ENCODE measurements at places on chromosomes 12 and 14.

GRCh38 chr12:57571926-57572762 lies 18.8 kb upstream of the PIP4K2C start:
- no peak overlapping the region for H3K4me3 ChIP-seq
- no peak for DNase-seq
- H3K27ac ChIP-seq = no peak overlapping the region

DNA sequence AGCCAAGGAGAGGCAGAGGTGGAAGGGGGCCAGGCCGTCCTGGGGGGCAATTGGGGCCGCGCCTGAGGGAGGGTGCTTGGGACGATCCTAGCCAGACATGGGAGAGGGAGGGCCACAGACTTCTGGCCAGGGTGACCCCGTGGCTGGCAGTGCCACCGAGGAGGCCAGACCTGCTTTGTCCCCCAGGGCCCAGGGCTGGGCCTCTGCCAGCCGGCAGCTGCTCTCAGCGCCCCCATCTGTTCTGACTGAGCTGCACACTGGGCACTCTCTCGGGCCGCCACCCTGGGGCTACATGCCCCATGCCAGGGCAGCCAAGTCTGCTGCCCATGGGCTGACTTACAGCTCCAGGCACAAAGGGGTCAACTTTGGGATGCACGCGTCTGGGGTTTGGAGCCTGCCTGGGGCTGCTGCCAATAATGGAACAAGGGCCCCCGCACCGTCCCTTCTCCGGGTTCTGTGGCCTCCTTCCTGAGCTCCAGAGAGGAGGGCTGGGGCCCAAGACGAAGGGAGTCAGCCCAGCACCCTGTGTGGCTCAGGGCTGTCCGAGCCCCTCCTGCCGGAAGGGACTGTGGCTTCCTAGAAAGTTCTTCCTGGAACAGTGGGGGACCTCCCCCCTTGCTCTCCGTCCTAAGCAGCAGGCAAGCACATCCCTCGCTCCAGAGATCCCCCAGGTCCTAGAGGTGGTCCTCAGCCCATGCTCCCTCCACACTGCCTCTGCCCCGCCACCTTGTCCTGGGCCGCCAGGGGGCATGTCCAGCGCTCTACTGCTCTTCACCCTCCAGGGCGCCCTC lies 1.1 kb downstream of the ADSS1 start:
- H3K4me3 ChIP-seq = peak overlapping the region; percentile 59
- DNase-seq = no peak
- H3K36me3 ChIP-seq = no peaks in the 10 kb centered on the region
- no peaks in the 10 kb centered on the region for H3K4me1 ChIP-seq

DNA sequence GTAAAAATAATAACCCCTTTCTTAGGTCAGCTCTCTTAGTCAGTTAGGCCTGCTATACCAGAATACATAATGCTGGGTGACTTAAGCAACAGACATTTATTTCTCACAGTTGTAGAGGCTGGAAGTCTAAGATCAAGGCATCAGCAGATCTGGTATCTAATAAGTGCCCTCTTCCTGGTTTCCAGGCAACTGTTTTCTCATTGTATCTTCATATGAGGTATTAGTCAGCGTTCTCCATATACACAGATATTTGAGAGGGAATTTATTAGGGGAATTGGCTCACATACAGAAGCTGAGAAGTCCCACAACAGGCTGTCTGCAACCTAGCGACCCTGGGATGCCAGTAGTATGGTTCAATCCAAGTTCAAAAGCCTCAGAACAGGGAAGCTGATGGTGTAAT lies 896.0 kb downstream of the GALC start:
- no peak overlapping the region for H3K27ac ChIP-seq
- H3K36me3 ChIP-seq = no peaks in the 10 kb centered on the region
- H3K27me3 ChIP-seq = no peaks in the 10 kb centered on the region
- no peak for DNase-seq
- H3K4me3 ChIP-seq = no peak overlapping the region

DNA sequence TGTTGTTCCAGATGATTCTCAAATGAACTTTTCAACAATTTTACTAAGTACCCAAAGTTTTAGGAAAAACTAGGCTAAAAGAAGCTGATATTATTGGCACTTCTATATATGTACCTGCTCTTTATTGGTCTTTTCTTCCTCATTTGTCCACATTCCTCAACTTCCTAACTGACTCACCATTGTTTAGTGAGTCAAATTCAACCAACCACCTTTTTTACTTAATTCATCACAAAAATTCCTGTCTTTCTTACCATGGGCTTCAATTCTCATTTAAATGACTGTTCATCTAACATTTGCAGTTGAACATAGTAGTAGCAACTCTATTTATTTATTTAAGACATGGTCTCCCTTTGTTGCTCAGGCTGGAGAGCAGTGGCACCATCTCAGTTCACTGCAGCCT lies 47.6 kb upstream of the SLC2A13 start:
- no peak for DNase-seq
- no peak overlapping the region for H3K4me3 ChIP-seq
- peaks cover under 1% of the 10 kb centered on the region for H3K4me1 ChIP-seq

DNA sequence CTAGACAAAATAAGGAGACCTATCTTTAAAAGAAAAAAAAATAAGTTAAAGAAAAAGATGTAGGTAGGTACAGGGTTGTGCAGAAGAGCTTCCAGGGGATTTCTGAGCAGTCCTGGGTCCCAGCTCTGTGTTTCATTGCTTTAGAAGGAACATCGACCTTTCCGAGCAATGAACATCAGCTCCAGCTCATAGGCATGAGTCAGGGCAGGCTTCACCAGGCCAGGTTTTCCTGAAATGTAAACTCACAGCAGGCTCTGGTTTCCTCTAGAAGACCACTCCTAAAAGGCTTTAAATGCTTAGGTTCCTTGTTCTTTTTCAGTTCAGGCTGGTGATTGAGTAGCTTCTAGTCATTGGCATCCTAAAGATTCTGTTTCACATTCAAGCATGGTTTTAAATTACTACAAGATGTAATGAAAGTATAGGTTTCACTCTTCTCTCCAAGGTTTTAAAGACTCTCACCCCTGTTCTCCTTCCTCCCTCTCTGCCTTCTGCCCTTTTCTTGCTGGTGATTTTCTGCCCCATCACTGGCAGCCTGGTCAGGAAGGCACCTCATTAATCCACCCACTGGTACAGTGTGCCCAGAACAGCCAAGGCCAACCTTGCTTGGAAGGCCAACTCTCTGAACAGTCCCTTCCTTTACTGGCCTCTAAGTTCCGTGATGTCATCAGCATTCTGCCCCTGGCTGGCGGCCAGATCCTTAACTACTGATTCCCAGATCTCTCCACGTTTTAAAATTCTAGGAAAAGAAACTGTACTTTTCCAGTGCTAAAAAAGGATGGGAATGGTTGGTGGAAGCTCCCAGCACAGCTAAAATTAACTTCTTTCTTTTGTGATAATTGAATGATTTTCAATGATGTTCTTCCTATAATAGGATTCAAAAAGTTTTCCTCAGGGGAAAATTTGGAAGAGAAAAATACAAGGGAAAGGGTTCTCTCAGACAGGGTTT lies 109.4 kb upstream of the HIF1A start:
- H3K27me3 ChIP-seq = peaks cover 5% of the 10 kb centered on the region
- no peak overlapping the region for H3K27ac ChIP-seq
- no peak for DNase-seq
- peaks cover 43% of the 10 kb centered on the region for H3K4me1 ChIP-seq

DNA sequence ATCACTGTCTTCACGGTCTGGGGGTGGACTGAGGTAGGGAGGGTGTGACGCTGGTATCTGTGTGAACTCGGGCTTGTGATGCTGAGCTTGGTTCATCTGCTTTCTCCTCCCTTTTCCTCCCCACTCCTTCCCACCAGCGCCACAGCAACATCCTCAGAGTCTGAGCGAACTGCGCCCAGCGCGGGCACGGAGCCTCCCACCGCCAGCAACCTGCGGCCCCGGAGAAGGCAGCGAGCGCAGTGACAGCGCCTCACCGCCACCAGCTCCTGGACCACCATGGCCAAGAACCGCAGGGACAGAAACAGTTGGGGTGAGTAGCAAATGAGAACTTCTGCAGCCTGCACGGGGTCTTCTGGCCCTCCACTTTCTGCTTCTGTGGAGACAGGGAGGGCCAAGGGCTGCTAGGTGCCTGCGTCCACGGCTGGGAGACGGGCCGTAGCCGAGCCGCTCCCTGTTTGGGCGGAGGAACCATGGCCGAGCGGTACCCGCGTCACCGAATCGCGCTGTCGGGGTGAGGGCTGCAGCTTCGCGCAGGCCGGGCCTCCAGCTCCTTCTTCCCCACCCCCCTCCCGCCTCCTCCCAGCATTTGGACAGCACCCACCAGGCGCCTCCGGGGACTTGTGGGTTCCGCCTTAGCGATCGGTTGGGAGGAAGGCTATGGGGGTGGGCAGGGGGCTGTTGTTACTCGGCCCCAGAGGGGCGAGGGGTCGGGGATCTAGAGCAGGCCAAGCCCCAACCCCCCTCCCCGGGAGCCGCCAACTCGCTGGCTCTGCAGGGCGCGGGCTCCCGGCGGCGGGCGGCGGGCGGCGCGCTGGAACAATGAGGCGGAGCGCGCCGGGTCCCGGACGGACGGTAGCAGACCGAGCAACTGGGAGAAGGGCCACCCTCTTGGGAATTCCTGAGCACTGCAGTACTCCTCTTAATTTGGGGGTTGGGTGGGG lies at the start of gene ATL1:
Gene ATL1 (plus strand): TSS at position 156 of the 941 bp plus-strand sequence. CDS start 121 bp downstream, at position 277.
- peaks cover 20% of the 10 kb centered on the region for H3K4me1 ChIP-seq
- no peaks in the 10 kb centered on the region for H3K36me3 ChIP-seq
- DNase-seq = peak; percentile 22
- peaks cover 66% of the 10 kb centered on the region for H3K27me3 ChIP-seq
- H3K4me3 ChIP-seq = peak within 1 kb of the TSS; percentile 83
- peak within 1 kb of the TSS; percentile 5 for H3K27ac ChIP-seq

Measured in activated T-helper 1 cell treated with anti-CD3 and anti-CD28 coated beads, Interleukin-12 subunit alpha, Interleukin-12 subunit beta, Interleukin-2, Interleukin-4 antibody, amounts not matched to agents 30 ng/mL and 10 ng/mL and 1 ng/mL, durations not matched to agents 14 hours and 24 hours and 36 hours (primary cell).